Fibroblast of villous mesenchyme (primary cell): ENCODE measurements at places on chromosomes 3 and 15.

DNA sequence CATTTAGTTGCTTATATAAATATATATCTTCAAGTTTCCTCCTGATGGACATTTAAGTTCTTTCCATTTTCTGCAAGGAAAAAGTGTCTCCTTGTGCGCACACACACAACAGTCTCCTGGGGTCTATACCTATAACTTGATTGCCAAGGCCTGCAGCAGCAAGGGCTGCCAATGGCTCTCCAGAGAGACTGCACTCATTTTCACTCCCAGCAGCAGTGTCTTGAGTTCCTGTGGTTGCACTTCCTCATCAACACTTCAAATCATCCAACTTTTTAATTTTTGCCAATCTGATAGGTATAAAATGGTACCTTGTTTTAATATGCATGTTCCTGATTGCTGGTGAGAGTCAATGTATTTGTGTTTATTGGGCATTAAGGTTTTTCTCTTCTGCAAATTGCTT, 23.1 kb downstream of the TNFAIP8L3 start:
- no peak for DNase-seq

- peak; percentile 46 for DNase-seq
These were observed 296.5 kb upstream of the RASGRP1 start for GRCh38 chr15:38861108-38861507.

DNA sequence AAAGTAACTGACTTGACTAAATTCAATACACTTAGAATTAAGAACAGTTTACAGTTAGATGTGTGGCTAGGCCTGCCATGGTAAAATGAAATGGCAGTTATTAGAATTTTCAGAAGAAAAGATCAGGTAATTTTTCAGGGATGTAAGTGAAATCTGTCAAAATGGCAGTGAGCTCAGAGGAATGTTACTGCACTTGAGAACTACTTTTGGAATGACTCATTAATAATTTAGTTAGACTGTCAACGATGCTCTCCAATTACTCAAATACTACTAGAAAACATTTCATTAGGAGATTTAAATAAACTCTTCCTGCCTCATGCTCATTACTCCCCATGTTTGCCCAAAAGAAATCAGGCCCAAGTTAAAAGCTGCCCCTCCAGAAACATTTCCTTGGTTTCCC, 84.4 kb downstream of the RFTN1 start:
- DNase-seq, result peak; percentile 53

DNA sequence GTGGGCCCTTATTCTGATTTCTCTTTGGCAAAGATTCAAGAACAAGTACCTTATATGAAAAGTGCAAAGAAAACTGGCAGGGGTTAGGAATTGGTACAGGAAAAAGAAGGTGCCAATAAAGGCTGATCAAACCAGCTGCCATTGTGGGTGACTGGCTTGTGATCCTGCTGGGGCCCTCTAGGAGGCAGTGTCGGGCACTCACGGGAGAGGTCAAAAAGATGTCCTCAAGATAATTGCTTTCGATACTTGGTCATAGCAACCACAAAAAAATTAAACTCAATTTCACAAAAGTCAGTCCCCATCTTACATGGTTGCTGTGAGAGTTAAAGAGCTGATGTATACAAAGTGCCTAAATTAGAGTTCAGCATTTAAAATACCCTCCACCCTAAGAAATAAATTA, 31.0 kb upstream of the CAV3 start:
- DNase-seq, result no peak

DNA sequence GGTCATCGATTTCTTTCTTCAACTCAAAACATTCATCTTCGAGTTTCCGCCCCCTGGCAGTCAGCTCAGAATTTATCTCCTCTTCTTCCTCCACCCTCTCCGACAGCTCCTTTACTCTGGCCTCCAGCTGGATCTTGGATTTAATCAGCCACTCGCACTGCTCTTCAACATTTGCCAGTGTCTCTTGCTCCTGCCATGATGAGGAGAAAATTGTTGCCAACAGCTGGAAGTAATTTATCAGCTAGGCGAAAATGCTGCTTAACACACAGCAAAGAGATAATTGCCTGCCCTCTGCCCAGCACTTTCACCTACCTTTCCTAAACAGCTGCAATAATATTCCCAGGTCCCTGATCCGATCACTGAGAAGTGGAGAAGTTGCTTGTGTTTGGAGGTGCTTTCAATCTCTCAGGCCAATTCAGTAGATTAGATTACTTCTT, 69.3 kb downstream of the MYH15 start:
- no peak for DNase-seq
